ENCODE measurements at places on chromosomes 3 and 15.

DNA sequence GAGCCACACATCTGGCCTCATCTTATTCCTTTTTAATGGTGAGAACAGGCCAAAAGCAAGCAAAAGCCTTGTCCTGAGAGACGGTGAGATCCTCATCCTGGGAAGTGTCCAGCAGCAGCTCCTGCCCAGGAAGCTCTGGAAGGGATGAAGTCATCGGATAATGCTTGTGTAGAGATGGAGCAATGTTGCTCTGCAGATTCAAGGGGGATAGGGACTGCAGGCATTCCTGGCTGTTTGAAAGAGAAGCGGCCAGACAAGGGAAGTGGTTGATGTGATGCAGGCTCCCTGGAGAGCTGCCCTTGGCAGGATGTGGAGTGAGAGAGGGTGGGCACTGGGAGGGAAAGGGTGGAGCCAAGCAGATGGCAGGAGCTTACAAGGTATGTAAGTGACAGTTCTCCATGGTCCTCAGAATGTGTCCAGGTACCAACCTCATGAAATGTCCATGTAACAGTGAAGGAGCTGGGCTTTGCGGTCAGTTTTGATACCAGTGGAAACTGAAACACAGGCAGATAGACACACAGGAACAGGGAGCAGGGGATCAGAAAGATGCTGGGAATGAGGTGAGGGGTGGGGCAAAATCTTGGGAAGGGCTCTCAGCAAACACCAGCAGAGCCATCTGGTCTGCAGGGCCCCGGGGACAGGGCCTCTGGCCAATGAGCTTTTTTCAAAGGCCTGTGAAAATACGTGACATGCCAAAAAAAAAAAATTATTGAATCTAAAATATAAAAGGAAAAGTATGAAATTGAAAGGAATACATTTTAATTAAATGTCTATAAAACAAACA is 32.2 kb upstream of the LACTB start:
- no peak for DNase-seq

GRCh38 chr15:54815556-54815955 is 381.2 kb downstream of the RSL24D1 start:
- no peak for DNase-seq

DNA sequence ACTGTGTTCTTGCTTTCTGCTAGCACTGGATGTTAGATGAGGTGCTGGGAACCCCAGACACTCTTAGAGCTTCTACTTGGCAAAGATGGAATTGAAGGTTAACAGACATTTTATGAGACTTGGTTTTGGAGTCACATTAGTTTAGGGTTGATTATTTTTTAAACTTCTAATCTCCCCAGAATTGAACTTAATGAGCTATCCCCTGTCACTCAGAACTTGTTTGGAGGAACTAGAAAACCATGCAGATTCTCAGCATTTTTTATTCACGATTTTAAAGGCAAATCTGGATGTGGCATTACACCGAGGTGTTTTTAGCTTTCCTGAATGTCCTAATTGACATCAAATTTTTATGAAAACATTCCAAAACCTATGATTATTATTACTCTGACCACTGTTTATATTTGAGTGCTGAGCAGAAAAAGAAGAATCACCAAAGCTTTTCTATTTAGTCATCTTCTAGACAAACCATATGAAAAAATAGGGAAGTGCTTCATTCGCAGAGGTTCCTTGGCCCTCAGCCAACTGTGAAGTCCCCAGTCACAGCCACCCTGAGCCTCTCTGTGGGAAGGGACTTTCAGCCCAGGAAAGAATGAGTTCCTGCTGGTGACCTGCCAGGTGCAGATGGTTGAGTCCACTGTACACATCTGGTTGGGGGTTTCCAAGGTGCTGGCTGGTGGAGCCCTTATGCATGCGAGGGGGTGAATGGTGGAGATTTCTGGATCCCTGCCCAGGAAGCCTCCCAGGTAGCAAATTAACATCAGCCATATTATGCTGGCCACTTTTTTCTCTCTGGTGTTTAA is 196.0 kb upstream of the TOPAZ1 start:
- DNase-seq: peak; percentile 14

DNA sequence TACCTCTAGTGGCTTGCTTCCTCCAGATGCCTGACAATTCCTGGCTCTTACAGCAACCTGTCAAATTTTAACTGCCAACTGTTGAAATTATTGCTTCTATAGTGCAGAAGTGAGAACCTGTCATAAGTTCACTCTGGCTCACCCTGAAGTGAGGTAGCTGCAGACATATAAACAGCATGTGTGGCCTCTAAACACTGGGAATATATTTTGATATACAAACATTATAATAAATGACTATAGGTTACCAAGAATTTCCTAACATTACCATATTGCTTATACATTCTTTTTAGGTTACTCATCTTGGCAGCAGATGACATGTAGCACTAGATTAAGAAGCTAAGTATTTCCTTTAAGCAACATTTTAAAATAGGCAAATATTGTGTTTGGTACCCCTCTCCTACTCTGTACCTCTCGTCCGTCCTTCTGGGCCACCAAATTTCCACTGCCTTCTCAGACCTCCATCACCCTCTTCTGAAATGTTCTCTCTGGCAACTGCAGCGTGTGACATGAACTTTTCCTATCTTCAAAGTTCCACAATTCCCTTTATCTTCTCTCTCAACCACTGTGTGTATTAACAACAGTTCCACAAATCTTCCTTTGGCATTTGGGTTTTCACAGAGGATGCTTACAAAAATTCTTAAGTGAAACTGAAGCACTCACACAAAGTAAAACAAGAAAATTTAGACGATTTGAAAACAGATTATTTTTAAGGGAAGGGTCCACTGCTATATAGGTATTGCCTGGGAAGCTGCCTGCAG is 15.3 kb upstream of the XXYLT1 start:
- DNase-seq: no peak

DNA sequence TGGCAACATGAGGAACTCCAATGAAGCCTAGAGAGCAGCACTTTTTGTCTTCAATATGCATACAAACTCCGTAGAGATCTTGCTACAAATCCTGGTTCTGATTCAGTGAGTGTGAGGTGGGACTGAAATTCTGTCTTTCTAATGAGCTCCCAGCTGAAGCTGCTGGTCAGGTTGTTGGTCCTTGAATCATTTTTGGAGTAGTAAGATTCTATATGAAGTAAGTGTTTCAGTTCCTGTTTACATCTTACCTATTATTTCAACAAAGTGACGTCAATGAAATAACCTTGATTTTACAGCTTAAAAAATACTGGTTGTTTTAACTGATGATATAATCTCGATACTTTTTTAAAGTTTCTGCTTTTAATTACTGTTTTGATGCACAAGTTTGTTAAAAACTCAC is 33.9 kb downstream of the SHQ1 start:
- DNase-seq: no peak

- no peak for DNase-seq
Observed at GRCh38 chr3:155871746-155872158, 1.3 kb downstream of the GMPS start.

DNA sequence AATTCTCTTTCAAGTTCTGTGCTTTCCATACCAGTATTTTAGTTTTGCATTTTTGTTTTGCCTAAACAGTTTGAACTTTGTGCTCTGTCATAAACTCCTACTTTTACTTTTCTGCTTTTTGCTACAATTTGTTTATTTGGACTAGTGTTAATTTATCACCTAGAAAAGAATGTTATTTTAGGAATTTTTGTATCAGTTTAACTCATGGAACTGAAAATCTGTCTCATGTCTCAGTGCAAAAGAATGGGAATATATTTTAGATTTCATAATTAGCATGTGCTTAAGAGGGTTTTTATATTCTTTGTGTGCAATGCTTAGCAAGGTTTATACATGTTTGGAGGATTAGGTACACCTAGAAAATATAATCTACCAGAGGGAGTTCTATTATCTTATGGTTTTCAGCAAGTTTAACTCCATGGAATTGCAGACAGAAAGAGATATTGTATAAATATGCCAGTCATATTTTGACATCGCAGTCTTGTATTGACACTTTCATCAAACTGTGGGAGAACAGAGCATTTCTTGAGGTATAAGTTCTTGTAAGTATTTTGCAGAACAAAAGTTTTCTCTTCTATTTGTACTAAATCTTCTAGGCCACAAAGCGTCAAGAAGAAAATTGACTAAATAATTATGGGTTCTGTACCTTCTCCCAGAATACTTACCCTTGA is 409.9 kb downstream of the RBMS3 start:
- DNase-seq: no peak

DNA sequence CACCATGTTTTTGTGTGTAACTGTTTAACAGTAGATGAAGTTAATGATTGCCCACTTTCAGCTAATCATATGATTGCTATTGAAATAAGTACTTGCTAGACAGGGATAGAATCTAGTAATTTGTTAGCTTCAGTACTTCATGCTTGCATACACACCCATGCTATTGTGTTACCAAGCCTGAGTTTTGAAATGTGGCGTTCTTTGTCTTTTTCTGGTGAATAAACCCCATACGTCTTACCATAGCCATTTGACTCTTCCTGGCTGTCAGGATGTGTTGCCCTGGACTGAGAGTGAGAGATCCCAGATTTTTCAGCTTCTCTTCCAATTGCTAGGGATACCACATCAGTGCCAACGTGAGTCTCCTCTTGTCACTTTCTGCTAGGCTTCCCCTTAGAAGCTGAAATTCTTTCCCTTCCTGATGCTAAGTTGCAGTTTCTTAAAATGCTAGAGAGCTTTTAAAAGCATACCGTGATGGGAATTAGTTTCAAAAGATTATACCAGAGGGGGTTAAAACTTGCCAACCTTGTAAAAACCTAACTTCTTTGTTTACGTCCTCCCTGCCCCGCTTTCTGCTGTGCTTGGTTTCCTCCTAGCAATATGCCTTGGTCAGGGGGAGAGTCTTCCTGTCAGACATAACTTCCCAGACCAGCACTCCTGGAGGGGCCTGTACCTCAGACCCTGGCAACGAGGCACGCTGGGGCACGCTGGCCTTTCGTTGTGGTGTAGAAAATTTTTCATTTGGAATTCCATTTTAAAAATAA is 62.9 kb upstream of the ULK4 start:
- no peak for DNase-seq

DNA sequence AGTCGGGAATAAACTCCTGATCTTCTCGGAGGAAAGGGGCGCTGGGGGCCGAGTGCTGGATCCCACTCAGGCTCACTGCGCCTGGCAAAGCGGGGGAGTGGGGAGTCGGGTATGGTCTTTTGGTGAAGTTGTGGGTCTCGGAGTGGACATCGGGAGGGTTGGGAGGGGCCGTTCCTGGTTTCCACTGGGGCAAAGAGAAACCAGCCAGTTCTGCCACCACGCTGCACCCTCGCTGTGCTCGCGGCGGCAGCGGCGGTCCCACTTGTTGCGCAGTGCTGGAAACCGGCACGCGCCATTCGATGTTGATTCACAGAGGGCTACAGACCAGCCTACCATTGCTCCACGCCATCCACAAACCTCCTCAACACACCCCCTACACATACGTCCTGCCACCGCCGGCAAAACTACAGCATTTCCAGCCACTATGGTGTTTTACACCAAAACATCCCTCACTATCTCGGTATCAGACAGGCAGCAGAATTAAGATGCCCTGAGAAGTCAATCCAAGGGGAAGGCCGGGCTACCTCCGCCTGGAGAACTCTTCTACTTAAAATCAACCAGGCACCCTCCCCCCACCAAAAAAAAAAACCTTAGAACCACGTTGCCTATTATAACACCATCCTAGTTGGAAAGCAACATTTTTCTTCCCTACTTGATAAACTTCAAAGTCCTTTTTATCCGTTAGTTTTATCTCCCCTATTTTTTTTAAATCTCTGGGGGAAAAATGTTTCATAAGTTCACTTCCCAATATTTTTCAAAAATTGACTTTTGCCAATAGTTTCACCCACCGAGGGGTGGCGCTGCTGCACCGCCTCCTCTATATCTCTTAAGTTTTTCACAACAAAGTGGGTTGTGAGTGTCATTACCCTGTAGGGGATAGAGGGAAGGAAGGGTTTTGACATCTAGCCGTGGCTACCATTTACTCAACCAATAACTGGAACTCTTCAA is 3.6 kb downstream of the BCL6 start:
- DNase-seq: peak; percentile 82

DNA sequence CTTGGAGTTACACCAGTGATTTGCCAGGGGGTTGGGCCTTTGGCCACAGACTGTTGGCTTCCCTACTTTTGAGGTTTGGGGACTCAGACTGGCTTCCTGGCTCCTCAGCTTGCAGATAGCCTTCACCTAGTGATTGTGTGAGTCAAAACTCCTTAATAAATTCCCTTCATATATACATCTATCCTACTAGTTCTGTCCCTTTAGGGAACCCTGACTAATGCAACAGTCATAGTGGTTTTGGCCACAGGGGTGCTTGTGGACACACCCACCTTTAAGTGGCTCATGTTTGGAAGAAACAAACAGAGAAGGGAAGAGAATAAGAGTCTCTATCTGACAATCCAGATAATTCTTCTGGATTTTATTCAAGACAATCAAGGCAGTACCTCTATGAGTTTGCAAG is 457.7 kb downstream of the EPHA3 start:
- no peak for DNase-seq

GRCh38 chr3:53158765-53159155 is 2.2 kb upstream of the PRKCD start:
- DNase-seq: no peak

- DNase-seq: no peak
Observed at GRCh38 chr15:28977377-28978010, 91.7 kb downstream of the APBA2 start.

GRCh38 chr3:53841296-53841695 is 4.9 kb downstream of the CHDH start:
- no peak for DNase-seq

- no peak for DNase-seq
Observed at GRCh38 chr15:69801144-69801543, 296.6 kb downstream of the TLE3 start.

- DNase-seq: no peak
Observed at GRCh38 chr3:23756206-23756840, 49.4 kb upstream of the UBE2E1 start.

DNA sequence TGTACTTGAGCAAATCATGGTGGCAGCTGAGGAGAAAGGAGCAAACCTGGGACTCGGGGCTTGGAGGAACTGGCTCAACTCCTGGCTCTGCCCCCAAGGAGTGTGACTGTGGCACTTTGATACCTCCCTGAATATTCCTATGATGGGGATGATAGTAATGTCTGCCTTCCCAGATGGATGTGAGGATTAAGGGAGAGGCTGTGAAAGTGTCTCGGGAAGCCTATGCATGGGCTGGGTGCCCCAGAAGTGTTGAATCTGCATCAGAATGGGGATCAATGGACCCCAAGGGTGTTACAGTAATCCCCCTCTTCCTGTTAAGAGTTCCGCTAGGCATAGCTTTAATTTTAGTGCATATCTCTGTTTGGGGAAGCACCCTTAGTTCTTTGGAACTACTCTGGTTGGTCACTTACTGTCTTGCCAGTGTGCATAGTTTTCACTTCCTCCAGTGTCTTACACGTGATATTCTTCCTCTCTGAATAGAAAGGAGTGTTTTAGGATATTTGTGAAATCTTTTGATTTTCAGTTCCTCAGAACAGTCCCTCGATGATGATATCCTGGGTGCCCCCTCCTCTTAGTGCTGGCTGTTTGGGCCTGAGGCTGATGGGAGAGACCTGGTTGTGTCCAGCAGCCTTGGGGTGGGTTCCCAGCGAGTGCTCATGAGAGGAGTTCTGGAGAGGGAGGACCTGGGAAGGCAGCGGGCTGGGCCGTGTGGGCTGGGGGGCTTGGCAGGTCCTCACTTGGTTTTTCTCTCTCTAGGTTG is 97.5 kb downstream of the CHDH start:
- peak; percentile 58 for DNase-seq

Data from CD4-positive, alpha-beta T cell treated with Interleukin-4 for 1 hour (primary cell).